Natural killer cell (primary cell): ENCODE measurements at places on chromosomes 2 and 18. TPM values are rescaled to one million over a fixed set of nuclear protein-coding genes. Genes with fewer than 3 reads are reported as not detected.
A peak's percentile ranks its signal among the peaks of the same experiment; 100 is the strongest.

The ANKRD30B gene
- total RNA-seq = not detected

The C2orf66 gene
- total RNA-seq = not detected

The EMILIN1 gene
- 0.78 TPM for total RNA-seq

The NRP2 gene
- 0.40 TPM for total RNA-seq

The SPAG16 gene
- 5.8 TPM for total RNA-seq

DNA sequence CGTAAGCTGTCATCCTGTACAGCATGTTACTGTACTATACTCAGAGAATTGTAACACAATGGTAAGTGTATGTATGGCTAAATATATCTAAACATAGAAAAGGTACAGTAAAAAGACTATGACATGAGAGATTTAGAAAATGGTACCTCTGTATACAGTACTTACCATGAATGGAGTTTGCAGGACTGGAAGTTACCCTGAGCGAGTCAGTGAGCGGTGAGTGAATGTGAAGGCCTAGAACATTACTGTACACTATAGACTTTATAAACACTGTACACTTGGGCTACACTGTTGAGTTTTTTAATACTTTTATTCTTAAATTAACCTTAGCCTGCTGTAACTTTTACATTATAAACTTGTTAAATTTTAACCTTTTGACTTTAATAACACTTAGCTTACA is 1.5 kb downstream of the DDX18 start:
- peak; percentile 31 for DNase-seq
- H3K27me3 ChIP-seq = no peaks in the 10 kb centered on the region
- H3K27ac ChIP-seq = peak overlapping the region; percentile 98
- no peak overlapping the region for H3K4me3 ChIP-seq
- H3K36me3 ChIP-seq = peaks cover 39% of the 10 kb centered on the region

DNA sequence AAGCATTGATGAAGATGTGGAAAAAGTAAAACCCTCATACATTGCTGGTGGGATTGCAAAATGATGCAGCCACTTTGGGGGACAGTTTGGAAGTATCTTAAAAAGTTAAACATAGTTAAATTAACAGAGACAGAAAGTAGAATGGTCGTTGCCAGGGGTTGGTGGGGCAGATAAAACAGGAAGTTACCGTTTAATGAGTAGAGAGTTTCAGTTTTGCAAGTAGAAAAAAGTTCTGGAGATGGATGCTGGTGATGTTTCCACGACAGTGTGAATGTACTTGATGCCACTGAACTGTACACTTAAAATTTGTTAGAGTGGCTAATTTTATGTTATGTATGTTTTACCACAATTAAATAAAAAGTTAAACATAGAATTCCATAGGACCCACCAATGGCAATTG is 44.5 kb upstream of the EGR4 start:
- H3K4me1 ChIP-seq = no peaks in the 10 kb centered on the region
- no peaks in the 10 kb centered on the region for H3K27me3 ChIP-seq
- no peak overlapping the region for H3K27ac ChIP-seq
- DNase-seq = no peak
- H3K36me3 ChIP-seq = no peaks in the 10 kb centered on the region

GRCh38 chr2:140836826-140837225 is 1294.0 kb downstream of the LRP1B start:
- no peak for DNase-seq
- no peaks in the 10 kb centered on the region for H3K27me3 ChIP-seq
- no peak overlapping the region for H3K4me3 ChIP-seq
- no peaks in the 10 kb centered on the region for H3K4me1 ChIP-seq
- H3K27ac ChIP-seq = no peak overlapping the region

DNA sequence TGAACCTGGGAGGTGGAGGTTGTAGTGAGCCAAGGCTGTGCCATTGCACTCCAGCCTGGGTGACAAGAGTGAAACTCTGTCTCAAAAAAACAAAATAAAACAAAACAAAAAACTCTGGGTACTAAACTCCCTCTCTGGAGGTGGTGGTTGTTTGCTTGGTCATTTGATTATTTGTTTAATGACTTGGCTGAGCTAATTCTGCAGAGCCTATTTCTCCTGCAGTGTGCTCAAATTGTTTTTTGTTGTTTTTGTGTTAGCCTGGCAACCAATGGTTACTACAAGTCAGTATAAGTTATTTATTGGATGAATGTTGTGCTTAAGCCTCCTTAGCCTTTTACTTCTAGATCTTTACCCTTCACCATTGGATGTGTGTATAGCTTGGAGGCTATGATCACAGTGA is 387.5 kb downstream of the ADCYAP1 start:
- H3K4me3 ChIP-seq = no peak overlapping the region
- H3K27ac ChIP-seq = no peak overlapping the region
- no peaks in the 10 kb centered on the region for H3K4me1 ChIP-seq
- H3K36me3 ChIP-seq = no peaks in the 10 kb centered on the region
- no peaks in the 10 kb centered on the region for H3K27me3 ChIP-seq
- DNase-seq = no peak

GRCh38 chr2:217482056-217482710 is 520.6 kb downstream of the TNS1 start:
- no peak overlapping the region for H3K4me3 ChIP-seq
- DNase-seq = no peak
- no peak overlapping the region for H3K27ac ChIP-seq
- H3K4me1 ChIP-seq = no peaks in the 10 kb centered on the region
- peaks cover 4% of the 10 kb centered on the region for H3K27me3 ChIP-seq

GRCh38 chr18:75269124-75269680 is 58.6 kb downstream of the TSHZ1 start:
- DNase-seq = no peak
- H3K27ac ChIP-seq = no peak overlapping the region
- no peak overlapping the region for H3K4me3 ChIP-seq
- no peaks in the 10 kb centered on the region for H3K27me3 ChIP-seq

DNA sequence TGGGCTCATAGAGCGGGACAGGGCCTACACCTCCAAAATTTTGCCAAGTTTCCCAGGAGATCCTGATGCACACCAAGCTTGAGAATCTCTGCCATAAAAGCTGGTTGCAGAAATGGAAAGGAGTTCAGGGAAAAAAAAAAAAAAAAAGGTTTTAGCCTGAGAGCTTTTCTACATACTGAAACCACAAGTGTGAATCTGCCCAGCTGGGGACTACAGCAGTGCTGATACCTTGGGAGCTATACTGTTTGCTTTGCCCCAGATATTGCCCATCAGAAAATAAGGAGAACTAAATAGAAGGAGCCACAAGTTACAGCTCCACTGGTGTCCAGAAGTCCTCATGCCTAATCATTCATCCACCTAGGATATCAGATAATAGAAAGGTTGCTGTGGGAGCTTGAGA is 38.4 kb upstream of the NCKAP5 start:
- no peak for DNase-seq
- no peaks in the 10 kb centered on the region for H3K36me3 ChIP-seq
- no peaks in the 10 kb centered on the region for H3K27me3 ChIP-seq

GRCh38 chr18:58175786-58176176 is 131.8 kb downstream of the NEDD4L start:
- no peak overlapping the region for H3K4me3 ChIP-seq
- DNase-seq = no peak
- H3K27ac ChIP-seq = no peak overlapping the region
- H3K27me3 ChIP-seq = no peaks in the 10 kb centered on the region
- no peaks in the 10 kb centered on the region for H3K4me1 ChIP-seq

DNA sequence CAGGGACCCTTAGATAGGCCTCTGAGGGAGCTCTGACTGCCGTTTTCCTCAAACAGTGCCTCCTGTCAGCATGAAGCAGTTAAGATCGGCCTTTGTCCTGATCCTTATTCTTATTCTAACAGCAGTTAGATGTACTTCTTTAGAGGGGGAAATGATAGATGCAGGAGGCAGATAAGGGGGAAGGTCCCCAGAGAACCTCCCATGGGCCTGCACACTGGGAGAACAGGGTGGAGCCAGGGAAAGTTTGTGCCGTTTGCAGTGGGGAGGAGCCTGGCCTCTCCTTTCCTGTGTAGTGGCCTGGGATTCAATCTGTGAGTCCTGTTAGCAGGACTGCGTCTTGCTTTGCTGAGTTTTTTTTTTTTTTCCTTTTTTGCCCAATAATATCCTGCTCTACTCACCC is 7.9 kb upstream of the INPP4A start:
- H3K4me3 ChIP-seq = no peak overlapping the region
- H3K27ac ChIP-seq = no peak overlapping the region
- H3K4me1 ChIP-seq = peaks cover 3% of the 10 kb centered on the region
- H3K36me3 ChIP-seq = no peaks in the 10 kb centered on the region

DNA sequence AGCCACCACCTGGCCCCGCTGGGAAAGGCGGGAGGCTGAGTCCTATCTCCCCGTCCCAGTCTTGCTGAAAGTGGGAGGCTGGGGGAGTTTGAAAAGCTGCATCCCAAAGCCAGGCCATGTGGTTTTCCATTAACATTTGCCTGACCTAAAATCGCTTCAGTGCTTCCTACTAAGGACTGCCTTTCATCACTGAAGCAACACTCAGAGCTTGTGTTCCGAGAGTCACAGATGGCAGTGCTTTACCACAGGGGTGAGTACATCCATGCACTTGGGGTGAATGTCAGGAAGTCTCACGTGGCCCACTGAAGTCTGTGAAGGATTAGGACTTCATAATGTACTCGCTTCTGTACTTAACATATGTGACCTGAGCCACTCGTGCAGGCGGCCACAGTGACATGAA is 43.3 kb downstream of the PXDN start:
- DNase-seq = no peak
- no peaks in the 10 kb centered on the region for H3K36me3 ChIP-seq
- H3K4me3 ChIP-seq = no peak overlapping the region
- no peak overlapping the region for H3K27ac ChIP-seq
- H3K4me1 ChIP-seq = no peaks in the 10 kb centered on the region
- no peaks in the 10 kb centered on the region for H3K27me3 ChIP-seq

GRCh38 chr2:66717218-66717905 is 282.4 kb downstream of the MEIS1 start:
- no peaks in the 10 kb centered on the region for H3K27me3 ChIP-seq
- DNase-seq = no peak
- no peak overlapping the region for H3K27ac ChIP-seq
- no peak overlapping the region for H3K4me3 ChIP-seq
- H3K4me1 ChIP-seq = no peaks in the 10 kb centered on the region

DNA sequence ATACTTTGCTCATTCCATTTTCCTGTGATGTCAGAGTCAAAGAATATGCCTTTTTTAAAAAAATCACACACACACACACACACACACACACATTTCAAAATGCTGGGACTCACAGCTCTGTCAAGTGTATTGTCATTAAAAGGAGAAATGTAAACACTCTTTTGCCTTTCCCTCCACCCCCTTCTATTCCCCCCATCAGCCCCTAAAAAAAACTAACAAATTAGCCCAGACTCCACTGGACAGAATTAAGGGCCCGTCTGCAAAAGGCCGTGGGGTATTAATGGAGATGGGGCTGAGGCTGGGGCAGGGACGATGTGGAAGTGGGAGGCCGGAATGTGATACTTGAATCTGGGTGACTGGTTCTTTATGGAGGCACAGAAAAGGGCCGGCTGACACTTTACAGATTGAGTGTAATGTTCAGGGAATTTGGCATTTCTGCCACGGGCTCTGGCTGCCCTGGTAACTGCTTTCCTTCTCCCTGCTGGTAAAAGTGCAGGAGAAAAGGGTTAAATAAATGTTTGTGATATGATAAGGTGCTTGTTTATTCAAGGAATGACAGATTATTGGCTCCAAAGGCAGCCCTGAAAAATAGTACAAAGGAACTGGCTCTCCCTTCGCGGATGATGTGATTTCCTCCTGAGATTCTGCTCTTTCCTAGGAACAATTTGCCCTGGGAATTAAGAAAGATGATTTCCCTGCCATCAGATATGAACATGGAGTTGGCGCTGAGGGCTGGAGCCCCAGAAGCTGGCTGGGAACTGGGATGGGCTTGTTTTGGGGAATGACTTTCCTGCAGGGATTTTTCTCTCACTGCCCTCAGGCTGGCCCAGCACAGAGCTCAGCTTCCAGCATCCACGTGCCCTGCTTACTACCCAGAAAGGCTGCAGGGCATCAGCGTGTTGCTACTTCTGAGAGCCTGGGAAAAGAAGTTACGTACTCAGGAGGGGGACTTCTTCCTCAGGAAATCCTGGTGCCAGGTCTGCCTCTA is 52.8 kb upstream of the CTAGE1 start:
- peaks cover 21% of the 10 kb centered on the region for H3K4me1 ChIP-seq
- DNase-seq = no peak
- H3K4me3 ChIP-seq = no peak overlapping the region

- no peaks in the 10 kb centered on the region for H3K4me1 ChIP-seq
- no peak within 1 kb of the TSS for H3K27ac ChIP-seq
- no peak for DNase-seq
- no peak within 1 kb of the TSS for H3K4me3 ChIP-seq
- no peaks in the 10 kb centered on the region for H3K36me3 ChIP-seq
Observed at GRCh38 chr18:75427603-75428002, at the start of gene SMIM21. SMIM21 (minus strand) TSS chr18:75427703; CDS start chr18:75427563, 140 bp downstream.

DNA sequence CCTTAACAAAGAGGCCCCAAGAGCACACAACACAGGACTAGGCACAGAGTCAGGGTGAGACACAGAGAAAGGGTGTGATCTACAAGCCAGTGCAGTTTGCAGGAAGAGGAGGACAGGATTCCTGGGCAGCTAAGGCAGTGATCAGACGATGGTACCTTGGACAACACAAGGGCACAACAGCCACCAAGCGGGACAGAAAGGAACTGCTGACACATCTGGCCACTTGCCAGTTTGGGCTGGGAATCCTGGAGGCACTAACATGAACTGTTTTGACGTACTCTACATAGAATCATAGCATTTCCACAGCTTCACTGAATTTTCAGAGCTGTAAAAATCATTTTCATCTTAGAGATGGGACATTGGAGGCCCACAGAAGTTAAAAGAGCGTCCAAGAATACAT is 221.5 kb upstream of the SLC35G4 start:
- H3K36me3 ChIP-seq = no peaks in the 10 kb centered on the region
- no peaks in the 10 kb centered on the region for H3K27me3 ChIP-seq
- H3K4me3 ChIP-seq = no peak overlapping the region

DNA sequence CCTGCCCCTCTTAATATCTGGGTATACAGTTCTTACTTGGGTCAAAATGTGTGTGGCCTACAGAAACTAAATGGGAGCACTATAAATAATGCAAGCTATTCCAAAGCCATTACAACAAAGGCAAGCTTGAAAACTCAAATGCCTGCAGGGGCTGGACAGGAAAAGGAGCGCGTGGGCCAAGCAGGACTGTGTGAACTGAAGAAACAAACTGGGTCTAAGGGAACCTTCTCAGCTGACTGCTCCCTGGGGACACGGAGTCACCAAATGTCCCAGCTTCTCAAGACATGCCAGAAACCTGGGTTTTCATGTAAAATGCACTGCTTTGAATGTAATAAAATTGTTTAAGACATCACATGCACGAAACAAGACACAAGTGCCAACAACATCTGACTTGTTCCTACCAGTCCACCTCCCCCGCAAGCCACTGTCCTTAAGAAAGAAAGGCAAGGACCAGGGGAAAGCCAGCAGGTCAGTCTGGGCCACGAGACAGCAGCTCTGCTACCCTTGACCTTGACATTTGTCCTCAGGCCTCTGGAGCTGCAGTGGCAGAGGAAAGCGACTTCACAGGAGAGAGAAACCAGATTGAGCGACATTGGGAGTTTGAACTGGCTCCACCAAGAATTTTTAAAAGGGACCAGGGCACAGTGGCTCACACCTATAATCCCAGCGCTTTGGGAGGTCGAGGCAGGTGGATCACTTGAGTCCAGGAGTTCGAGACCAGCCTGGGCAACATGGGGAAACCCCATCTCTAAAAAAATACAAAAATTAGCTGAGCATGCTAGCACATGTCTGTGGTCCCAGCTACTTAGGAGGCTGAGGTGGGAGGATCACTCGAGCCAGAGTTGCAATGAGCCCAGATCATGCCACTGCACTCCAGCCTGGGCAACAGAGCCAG is 89.7 kb upstream of the SH3BP4 start:
- no peak overlapping the region for H3K4me3 ChIP-seq
- no peaks in the 10 kb centered on the region for H3K27me3 ChIP-seq
- no peak for DNase-seq
- no peaks in the 10 kb centered on the region for H3K4me1 ChIP-seq
- H3K36me3 ChIP-seq = no peaks in the 10 kb centered on the region

GRCh38 chr2:239716536-239717318 is 308.4 kb downstream of the NDUFA10 start:
- no peak for DNase-seq
- no peak overlapping the region for H3K27ac ChIP-seq
- no peaks in the 10 kb centered on the region for H3K4me1 ChIP-seq
